NCI-H446 treated with DMSO at 0.1 percent for 48 hours (cell line): ENCODE measurements at places on chromosomes 6 and 20.

GRCh38 chr20:4722993-4723392 lies 1.3 kb downstream of the PRND start:
- no peak for DNase-seq

DNA sequence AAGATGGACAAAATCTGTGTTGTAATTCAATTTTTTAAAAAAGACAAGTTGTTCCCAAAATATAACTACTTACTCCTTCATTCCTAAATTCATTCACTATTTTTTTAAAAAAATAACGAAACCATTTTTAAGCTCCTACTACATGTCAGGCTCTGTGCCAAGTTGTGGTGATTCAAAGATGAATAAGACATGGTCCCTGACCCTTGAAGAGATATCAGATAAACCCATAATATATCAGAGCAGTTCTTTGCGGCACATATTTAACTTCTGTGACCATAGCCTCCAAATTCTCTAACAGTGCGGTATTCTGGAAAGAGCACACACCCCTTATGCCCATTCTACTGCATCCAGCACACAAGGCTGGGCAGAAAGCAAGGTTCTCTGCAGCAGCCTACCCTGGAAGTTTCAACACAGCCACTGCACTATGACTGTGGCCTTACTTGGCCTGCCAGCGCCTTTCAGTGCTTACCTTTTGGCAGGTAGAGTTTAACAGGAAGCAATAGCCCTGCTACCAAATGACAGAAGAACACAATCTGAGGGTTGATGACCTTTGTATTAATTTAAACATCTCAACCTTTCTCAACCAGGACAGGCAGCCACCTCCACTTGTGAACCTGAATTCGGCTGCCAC lies 406.5 kb downstream of the BTBD9 start:
- DNase-seq = no peak

DNA sequence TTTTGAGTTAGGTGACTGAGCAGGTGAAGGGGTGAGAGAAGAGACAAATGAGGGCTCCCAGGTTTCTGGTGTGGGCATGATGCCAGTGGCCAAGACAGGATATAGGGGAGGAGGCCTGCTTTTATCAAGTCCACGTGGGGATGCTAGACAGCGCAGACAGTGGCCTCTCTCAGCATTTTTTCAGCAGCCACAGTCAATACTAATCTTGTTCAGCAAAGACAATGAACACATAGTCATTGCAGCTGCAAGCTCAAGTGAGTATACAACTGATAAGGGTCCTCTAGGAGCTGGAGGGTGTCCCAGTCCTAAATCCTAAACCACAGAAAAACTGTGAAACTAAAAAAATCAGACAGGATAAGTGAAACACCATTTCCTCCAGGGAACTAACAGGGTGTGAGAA lies 48.6 kb downstream of the UQCC1 start:
- no peak for DNase-seq

- no peak for DNase-seq
Measured at GRCh38 chr6:147689398-147689797, 180.9 kb downstream of the SAMD5 start.

DNA sequence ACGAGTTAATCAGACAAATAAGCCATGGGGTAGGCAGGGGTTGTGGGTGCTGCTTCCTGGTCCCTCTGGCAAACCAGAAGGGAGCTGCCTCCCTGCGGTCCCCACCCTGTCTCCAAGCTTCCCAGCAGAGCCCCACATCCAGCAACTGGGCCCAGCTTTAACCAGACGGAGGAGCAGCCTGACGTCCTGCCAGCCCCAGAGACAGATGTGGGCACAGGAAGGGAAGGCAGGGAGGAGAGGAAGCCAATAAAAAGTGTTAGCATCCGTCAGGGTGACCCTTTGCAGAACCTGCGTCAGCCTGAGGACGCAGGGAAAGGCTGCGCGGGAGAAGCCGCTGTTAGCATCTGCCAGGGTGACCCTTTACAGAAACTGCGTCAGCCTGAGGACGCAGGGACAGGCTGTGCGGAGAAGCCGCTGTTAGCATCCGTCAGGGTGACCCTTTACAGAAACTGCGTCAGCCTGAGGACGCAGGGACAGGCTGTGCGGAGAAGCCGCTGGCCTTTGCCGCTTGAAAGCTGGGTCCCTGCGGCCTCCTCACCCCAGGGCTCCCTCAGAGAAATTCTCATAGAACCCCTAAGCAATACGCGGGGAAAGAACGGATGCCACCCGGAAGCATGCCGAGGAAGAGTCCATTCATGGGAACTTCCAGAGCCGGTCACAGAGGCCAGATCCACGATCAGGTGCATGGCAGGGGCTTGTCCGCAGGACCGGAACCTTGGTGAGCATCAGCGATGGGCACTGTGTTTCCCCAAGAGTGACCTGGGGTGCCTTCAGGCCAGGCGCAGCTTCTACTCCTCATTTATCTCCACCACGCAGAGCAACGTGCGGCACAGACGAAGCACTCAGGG lies 15.9 kb downstream of the DLL1 start:
- DNase-seq = no peak

GRCh38 chr6:83467620-83468036 lies 36.8 kb upstream of the ME1 start:
- DNase-seq = no peak

- no peak for DNase-seq
Measured at GRCh38 chr6:64815718-64816117, 891.3 kb downstream of the EYS start.

DNA sequence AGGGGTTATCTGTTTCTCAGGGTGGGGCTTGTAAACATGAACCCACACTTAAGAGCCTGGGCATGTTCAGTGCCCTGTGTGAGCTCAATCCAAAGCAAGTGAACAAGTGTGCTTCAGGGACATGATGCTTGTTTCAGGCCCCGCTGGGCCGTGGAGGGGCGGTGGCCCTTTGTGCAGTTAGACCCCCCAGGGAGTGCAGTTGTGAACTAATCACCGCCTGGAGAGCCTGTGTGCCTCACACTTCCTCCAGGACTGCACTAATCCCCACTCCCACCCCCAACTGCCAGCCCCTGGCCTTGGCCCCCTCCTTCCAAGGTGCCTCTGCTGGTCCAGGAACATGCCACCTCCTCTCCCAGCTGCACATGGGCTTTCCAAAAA lies 58.1 kb downstream of the RREB1 start:
- no peak for DNase-seq

DNA sequence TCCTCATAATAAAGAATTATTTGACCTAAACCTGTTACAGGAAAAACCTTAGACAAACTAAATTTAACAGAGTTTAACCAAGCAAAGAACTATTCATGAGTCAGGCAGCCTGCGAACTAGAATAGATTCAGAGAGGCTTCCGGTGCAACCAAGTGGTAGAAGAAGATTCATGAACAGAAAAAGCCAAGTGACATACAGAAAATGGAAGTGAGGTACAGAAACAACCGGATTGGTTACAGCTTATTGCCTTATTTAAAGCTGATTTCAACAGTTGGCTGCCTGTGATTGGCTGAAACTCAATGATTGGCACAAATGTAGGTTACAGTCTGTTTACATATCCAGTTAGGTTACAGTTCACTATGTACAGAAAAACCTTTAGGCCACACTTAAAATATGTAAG lies 10.1 kb downstream of the PPP1R3G start:
- no peak for DNase-seq
